Stimulated activated CD8-positive, alpha-beta memory T cell treated with anti-CD3 and anti-CD28 coated beads, Interleukin-15, amount 100 ng/mL, for 1 hour (primary cell): ENCODE measurements at places on chromosomes 13 and 19.

- DNase-seq: no peak
Observed at GRCh38 chr19:34298891-34299520, 44.7 kb downstream of the GARRE1 start.

- no peak for DNase-seq
Observed at GRCh38 chr13:49810567-49811526, 18.4 kb upstream of the KPNA3 start.

- DNase-seq: no peak
Observed at GRCh38 chr13:113148407-113148806, 10.0 kb upstream of the PROZ start.

GRCh38 chr19:13094106-13094504 lies 8.6 kb downstream of the LYL1 start:
- no peak for DNase-seq

GRCh38 chr13:35720690-35721554 lies 244.4 kb upstream of the MAB21L1 start:
- DNase-seq: no peak

DNA sequence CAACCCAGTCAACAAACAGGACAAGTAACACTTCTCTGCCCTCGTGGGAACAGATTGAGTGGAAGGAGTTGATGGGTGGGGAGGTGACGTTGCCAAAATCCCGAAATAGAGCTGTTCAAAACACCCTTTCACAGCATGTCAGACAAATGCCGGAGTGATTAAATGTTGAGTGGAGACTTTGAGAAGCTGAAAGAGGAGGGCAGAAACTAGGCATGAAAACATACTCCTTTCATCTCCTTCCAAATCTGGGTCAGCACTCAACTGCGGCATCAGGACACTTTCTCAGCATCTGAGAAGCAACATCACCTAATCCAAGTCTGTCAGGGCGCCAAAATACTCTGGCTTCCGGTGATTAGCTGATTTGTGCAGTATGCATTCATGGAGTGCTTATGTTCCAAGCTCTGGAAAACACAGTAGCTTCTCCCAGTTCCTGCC lies 51.5 kb upstream of the MRI1 start:
- no peak for DNase-seq

DNA sequence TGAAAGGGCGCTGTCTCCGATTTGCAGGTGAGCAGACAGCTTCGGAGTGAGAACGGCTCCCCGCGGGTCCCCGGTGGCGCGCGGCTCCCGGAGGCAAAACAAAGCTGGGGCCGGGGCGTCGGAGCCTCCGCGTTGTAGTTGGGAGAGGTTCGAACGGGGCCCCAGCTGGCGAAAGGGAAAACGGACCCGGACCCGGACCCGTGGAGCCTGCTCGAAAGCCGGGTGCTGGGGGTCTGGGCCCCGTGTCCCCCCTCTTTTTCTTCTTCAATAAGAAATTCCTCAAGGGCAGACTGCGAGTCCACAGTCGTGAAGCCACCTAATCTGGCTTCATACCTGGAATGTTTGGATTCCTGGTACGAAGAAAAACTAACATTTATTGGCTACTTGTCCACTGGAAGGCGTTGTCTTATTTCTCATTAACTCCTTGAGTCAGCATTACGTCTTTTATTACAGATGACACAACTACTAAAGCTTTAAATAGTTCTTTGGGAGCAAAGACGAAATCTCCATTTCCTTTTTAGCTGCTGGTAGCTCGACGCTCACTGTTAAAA lies 632 bp upstream of the MTIF3 start:
- DNase-seq: no peak

- no peak for DNase-seq
Observed at GRCh38 chr13:26980099-26981031, 191.2 kb downstream of the USP12 start.

GRCh38 chr13:108981407-108981806 lies 352.0 kb downstream of the MYO16 start:
- no peak for DNase-seq

DNA sequence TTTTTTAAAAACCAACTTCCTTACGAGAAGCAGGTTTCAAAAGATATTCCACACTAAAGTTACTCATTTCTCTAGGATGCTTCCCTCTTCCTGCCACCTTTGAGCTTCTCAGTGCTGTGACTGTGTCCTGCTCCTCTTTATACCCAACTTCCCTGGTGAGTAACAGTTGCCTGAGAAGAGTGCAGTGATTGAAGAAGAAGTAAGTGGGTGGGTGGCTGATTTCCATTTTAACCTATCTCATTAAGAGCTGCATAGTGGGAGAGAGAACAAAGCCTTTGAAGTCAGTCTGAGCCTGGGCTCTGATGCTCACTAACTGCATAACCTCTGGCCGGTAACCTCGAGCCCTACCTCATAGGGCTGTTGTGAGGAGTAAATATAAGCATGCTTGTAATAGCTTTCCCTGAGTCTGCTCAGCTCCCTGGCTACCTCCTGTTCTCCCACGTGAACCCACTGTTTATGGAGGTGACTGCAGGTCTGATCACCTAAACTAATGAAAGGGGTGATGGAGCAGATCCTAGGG lies 977.3 kb downstream of the UQCRFS1 start:
- DNase-seq: no peak

DNA sequence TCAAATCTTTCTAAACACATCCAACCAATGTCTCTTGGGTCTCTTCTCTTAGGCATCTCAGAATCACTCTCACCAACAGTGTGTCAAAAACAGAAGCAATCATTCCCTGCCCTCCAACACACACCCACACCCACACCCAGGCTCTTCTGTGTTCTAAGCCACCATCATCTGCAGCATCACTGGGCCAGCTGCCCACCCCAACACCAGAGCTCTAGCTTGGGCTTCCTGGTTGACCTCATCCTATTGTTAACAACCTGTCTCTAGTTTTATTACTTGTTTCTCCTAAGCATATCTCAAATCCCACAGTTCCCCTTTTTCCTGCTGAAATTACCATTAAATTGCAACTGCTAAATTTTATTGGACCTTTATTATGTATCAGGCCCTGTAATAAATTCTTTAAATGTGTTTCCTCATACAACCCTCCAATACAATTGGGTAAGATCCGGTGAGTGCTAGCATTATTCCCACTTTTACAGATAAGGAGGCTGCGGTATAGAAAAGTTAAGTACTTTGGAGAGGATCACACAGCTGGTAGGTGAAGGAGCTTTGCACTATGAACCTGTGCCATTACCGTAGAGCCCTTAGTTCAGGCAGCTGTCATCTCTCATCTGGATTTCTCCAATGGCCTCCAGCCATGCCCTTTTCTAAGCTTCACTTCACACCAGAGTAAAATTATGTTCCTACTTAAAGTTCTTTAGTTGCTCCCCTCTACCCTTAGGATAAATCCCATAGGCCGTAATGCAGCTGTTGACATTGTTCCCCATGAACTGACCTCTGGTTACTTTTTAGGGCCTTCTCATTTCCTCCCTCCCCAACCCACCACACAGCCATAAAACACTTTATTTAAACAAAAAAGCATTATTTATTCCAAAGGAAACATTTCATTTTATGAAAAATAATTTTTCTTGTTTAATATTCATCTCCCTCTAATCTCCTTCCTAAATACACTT lies 227.7 kb downstream of the B3GLCT start:
- DNase-seq: no peak

- DNase-seq: no peak
Observed at GRCh38 chr13:107721125-107721869, 494.0 kb downstream of the LIG4 start.

DNA sequence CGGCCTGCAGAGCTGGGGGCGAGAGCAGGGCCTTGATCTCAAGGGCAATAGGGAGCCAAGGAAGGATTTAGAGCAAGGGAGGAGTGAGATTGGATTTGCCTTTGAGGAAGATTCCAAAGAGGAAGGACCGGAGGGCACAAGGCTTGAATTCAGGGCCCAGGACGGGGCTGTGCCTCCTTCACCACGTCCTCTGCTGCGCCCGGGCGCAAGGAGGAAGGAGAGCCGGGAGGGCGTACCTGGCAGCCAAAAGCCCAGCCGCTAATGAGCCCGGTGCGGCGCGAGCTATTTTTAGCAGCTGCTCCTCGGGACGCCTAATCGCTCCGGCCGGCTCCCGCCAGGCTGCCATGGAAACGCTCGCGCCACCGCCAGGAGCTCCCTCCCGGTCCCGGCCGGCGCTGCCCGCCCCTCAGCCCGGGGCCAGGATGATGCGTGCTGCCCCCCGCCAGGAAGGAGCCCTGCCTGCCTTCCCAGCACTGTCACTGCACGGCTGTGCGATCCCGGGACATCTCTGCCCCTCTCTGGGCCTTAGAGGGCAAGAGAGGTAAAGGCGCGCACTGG lies 31.3 kb downstream of the TINCR start:
- no peak for DNase-seq

DNA sequence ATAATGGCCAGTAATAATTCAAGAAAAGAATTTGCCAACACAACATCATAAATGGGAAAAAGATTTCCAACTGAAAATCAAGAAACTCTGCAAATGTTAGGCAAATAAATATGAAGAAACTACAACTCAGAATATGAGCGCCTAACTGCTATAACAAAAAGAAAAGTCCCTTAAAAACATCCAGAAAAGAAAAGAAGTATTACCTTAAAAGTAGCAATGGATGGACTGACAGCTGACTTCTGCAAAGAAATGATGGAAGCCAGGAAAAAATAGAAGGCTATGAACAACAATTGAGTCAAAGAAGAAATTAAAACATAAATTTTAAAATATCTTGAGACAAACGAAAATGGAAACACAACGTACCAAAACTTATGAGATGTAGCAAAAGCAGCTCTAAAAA lies 482.3 kb upstream of the ZNF507 start:
- DNase-seq: no peak

GRCh38 chr13:48188131-48188530 lies 44.9 kb upstream of the ITM2B start:
- no peak for DNase-seq

- DNase-seq: no peak
Observed at GRCh38 chr19:13507053-13507611, 853 bp upstream of the CACNA1A start.

DNA sequence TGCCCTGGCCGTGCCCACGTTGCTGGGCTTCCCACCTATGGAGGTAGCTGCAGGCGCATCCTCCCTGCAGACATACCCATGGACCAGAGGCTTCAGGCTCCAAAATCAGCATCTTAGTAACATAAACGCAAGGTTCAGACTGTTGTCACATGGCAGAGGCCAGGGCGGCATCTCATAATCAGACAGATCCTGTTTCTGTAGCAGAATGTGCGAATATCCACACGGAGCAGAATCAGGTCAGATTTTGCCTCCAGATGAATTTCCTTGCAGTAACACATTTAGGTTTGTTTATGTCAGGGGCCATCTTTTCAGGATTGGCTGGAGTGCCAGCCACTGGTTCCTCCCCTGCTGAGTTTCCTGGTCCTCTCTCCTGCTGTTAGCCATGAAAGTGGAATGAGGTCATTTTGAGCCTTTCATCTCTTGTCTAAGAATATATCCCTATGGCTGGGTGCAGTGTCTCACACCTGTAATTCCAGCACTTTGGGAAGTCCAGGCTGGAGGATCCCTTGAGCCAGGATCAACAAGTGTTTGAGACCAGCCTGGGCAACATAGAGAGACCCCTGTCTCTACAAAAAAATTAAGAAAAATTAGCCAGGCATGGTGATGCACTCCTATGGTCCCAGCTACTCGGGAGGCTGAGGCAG lies 20.5 kb downstream of the SMARCA4 start:
- DNase-seq: no peak

DNA sequence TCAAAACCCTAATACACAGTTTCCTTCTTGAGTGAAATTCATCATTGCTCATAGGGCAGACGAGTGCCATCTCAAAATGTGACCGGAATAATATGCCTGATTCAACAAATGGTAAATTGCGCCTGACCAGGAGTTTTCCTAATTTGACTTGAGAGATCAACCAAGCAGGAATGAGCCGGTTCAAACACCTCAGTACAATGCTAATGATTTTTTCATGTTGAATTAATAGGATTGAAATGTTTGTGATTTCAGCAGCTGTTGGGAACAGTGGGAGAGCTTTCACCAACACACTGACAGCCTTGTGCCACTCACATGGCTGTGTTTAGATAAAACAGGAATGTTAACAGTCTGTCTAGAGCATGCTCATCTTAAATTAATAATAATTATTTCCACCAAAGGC lies 484.8 kb downstream of the PCDH9 start:
- no peak for DNase-seq

- DNase-seq: no peak
Observed at GRCh38 chr19:4115818-4116385, 8.0 kb downstream of the MAP2K2 start.

- DNase-seq: no peak
Observed at GRCh38 chr19:8323781-8324185, 2.5 kb downstream of the RPS28 start.

DNA sequence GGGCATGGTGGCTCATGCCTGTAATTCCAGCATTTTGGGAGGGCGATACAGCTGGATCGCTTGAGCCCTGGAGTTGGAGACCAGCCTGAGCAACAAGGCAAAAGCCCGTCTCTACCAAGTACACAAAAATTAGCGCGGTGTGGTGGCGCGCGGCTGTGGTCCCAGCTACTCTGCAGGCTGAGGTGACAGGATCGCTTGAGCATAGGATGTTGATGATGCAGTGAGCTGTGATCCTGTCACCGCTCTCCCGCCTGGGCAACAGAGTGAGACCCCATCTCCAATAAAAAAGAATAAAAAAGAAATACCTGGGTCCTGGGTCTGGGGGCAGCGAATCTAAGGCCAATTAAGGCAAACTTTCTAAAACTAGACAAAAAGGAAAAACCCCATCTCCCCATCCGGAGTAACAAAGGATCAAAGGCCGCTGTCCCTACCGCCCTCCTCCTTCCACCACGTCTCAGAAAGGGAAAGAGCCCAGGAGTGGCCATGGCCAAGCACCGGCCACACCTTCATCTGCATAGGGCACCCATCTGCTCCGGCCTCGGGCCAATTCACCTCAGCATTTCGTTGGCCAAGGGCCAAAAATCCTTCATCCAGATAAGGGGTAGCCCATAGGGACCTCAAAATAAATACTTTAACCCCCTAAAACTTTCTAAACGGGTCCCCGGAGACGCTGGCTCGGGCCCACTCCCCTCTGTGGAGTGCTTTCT lies 851 bp downstream of the ZNF320 start:
- DNase-seq: no peak

DNA sequence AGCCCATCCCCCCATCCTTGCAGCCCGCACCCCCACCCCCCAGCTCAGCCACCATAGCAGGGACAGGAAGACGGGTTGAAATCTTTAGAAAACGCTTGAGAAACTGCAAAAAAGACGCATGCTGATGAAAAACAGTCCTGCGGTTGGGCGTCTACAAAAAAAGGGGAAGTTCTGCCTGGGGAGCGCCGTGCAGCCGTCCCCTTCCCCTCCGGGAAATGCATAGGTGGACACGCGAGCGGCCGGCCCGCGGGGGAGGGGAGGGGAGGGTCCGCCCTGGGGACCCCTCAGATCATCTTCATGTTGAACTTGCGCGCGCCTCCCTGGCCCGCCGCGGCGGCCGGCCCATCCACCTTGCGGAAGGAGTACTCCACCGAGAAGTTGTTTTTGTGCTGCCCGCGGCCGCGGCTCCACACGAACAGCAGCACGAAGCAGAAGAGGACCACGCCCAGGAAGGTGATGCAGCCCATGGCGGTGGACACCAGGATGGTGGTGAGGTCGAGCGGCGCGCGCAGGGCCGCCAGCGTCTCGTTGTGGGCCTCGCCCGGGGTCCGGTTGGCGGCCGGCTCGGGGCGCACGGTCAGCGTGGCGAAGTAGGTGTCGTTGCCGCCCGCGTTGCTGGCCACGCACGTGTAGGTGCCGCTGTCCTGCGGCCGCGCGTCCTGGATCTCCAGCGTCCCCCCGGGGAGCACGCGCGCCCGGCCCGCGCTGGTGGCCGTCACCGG lies 7.9 kb upstream of the PEAK3 start:
- DNase-seq: no peak
